ENCODE measurements at places on chromosomes 5 and 9. TPM values are rescaled to one million over a fixed set of nuclear protein-coding genes. Genes with fewer than 3 reads are reported as not detected.

GRCh38 chr5:59360130-59360555 lies 533.4 kb downstream of the PDE4D start:
- no peaks in the 10 kb centered on the region for H3K27me3 ChIP-seq
- no peaks in the 10 kb centered on the region for H3K36me3 ChIP-seq

DNA sequence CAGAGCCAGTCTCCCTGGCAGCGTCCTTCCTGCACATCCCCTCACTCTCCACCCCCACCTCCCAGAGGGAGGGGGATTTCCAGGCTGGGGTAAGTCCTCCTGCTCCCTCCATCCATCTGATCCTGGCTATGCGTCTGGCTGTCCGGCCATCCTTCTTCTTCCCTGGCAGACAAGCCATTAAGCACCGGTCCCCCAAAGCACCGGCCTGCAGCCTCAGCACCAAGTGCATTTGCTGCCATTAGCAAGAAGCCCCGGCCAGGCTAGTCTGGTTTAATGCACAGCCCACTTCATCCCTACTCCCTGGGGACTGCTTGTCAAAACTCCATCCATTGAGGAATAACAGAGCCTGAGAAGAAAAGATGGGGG lies 208.7 kb upstream of the IER5L start:
- no peak overlapping the region for H3K4me3 ChIP-seq
- H3K27me3 ChIP-seq = no peaks in the 10 kb centered on the region
- peaks cover 38% of the 10 kb centered on the region for H3K4me1 ChIP-seq
- H3K36me3 ChIP-seq = no peaks in the 10 kb centered on the region

GRCh38 chr5:56734091-56734694 lies 81.2 kb upstream of the MAP3K1 start:
- H3K4me1 ChIP-seq = peaks cover 63% of the 10 kb centered on the region
- no peak for DNase-seq

DNA sequence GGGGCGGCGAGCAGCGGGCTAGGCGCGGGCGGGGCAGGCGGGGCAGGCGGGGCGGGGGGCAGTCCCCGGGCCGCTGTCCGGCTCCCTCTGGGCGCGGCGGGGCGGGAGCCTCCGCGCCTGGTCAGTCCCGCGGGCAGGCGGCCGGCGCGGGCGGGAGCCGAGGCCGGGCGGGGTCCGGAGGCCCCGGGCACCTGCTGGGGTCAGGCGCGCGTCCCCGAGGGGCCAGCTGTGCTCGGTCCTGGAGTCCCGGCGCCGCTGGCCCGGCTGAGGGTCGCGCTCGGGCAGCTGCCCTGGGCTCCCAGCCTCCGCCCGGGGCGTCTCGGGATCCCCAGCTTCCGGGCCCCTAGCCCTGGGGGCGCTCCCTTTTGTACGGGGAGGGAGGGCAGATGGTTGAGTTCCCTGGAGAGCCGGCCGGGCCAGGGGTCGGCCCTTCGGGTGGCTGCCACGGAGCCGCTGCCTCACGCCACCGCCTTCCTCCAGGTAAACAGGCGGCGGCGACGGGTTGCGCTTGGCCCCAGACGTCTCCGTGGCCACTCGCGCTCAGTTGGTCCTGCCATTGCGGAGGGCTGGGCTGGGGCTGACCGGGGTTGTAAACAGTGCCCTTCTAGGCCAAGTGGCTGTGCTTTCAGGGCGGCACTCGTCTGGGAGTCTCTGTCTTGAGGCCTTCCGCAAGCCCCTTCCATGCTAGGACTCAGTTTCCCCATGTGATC lies 473 bp downstream of the ZBTB34 start:
- H3K27ac ChIP-seq = peak overlapping the region; percentile 82
- no peak for DNase-seq
- peaks cover 21% of the 10 kb centered on the region for H3K36me3 ChIP-seq
- peaks cover 37% of the 10 kb centered on the region for H3K4me1 ChIP-seq

DNA sequence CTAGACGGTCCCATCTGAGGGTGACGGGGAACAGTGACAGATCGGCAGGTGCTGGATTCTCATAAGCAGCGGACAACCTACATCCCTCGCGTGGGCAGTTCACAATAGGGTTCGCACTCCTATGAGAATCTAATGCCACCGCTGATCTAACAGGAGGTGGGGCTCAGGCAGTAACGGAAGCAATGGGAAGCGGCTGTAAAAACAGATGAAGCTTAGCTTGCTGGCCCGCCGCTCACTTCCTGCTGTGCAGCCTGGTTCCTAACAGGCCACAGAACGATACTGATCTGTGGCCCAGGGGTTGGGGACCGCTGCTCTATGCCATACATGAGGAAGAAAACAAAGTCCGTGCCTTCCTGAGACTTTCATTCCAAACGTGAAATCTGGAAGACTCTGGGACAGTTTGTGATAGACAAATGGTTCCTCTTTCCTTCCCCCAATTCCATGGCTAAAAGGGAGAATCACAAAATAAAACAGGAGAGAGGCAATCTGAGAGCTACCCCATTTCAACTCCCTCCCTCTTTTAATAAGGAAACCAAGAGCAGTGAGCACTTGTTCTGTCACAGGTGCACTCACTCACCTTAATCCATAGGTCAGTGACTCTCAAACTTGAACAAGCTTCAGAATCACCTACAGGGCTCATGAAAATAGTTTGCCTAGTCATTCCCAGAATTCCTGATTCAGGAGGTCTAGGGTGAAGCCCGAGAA lies 12.1 kb downstream of the PDCL start:
- peak overlapping the region; percentile 13 for H3K27ac ChIP-seq
- H3K36me3 ChIP-seq = peaks cover 27% of the 10 kb centered on the region
- H3K27me3 ChIP-seq = no peaks in the 10 kb centered on the region
- peaks cover 27% of the 10 kb centered on the region for H3K4me1 ChIP-seq

DNA sequence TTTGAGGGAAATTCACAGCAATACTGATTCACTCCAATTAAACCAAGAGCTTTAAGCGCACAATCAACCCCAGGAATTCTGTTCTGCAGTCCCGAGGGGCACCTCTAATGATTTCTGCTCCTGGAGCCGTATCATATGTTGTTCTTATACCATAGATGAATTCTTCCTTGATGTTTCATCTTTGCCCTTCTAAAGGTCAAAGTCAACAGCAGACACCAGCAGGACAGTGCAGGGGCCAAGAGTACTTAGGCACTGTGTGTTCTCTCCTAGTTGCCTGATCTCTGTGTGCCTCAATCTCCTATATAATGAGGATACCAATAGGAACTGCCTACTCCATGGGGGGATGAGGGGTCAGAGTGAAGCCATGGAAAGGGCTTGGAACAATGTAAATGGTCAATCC lies 16.5 kb downstream of the EPB41L4B start:
- H3K36me3 ChIP-seq = no peaks in the 10 kb centered on the region
- no peak overlapping the region for H3K4me3 ChIP-seq
- no peak overlapping the region for H3K27ac ChIP-seq
- DNase-seq = no peak
- no peaks in the 10 kb centered on the region for H3K4me1 ChIP-seq

DNA sequence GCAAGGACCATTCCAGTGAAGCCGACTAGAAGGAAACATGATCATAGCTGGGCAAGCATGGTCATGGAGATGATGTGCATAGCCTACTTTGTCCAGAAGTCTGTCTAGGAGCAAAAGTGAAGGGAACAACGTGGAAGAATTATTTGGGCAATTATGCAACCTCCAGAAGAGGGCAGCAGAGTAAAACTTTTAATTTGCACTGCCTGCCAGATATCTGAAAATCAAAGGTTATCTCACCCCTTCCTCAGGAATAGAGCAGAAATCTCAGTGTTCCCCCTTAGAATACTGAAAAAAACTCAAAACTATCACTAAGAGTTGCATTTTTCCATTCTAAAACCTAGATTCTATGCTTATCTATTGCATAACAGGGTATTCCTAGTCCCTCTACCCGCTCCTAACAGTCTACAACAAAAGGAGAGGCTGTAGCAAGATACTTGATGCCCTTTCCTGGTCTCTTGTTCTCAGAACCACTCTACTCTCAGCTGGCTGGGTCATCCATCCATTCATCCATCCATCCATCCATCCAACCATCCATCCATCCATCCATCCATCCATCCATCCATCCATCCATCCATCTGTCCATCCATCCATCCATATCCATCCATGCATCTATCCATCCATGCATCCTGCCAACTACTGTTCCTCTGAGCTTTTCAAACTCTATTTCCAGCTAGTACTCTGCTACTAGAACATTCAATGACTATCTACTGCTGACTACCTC lies 8.4 kb upstream of the SETD9 start:
- peak; percentile 35 for DNase-seq
- H3K4me3 ChIP-seq = no peak overlapping the region
- H3K4me1 ChIP-seq = peaks cover 5% of the 10 kb centered on the region
- no peaks in the 10 kb centered on the region for H3K27me3 ChIP-seq
- H3K27ac ChIP-seq = no peak overlapping the region
- peaks cover 15% of the 10 kb centered on the region for H3K36me3 ChIP-seq

Gene FAM169A
- polyA plus RNA-seq = not detected

Gene PRSS3
- polyA plus RNA-seq = not detected

Gene IFNE
- not detected for polyA plus RNA-seq

Gene DRD1
- not detected for polyA plus RNA-seq

Gene ZFP2
- not detected for polyA plus RNA-seq

Gene SLC36A2
- polyA plus RNA-seq = not detected

Gene LCN1
- not detected for polyA plus RNA-seq
